ENCODE measurements at places on chromosomes 4 and X. TPM values are rescaled to one million over a fixed set of nuclear protein-coding genes. Genes with fewer than 3 reads are reported as not detected.

DNA sequence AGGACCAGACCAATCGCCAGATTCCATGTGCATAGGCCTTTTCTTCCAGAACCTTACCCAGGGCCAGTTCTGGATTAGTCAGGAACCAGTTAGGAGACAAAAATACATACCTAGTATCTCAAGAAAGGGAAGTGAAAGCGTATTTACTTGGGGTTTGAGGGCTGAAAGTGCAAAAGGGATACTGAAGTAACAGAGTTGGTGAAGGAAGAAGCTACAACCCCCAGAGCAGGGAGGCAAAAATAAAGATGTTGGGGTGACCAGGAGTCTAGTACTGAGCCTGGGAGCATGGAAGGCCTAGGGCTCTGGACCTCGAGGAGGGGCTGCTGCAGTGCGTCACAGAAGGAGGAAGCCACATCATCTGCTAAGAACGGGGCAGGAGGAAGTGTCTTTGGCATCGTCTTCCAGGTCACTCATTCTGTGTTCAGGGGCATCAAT lies 38.3 kb downstream of the TKTL1 start:
- no peak for DNase-seq

DNA sequence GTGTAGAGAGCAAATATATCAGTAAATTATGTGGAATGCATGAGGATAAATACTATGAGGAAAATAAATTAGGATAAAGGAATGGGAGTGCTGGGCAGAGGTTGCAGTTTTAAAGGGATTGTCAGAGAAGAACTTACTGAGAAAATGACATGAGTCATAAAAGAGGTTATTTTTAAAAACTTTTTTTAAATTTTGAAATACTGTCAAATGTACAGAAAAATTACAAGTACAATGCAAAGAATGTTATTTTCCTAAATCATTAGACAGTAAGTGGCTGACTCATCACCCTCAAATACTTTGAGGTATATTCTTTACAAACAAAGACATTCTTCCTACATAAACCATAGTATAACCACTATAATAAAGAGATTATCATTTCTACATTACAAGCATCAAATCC lies 29.8 kb upstream of the H2AZ1 start:
- no peak for DNase-seq

GRCh38 chr4:89572224-89572858 lies 264.6 kb downstream of the SNCA start:
- no peak for DNase-seq

DNA sequence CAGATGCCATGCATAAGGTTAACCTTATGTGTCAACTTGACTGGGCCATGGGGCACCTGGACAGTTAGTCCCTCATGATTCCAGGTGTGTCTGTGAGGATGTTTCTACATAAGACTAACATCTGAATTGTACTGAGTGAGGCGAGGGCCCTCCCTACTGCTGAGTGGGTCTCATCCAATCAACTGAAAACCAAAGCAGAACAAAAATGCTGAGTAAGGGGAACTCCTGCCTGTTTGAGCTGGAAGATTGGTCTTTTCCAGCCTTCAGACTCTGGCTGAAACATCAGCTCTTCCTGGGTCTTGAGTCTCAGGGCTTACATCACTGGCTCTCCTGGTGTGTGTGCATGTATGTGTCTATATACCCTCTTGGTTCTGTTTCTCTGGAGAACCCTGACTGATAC lies 13.8 kb downstream of the NELFA start:
- DNase-seq: no peak

DNA sequence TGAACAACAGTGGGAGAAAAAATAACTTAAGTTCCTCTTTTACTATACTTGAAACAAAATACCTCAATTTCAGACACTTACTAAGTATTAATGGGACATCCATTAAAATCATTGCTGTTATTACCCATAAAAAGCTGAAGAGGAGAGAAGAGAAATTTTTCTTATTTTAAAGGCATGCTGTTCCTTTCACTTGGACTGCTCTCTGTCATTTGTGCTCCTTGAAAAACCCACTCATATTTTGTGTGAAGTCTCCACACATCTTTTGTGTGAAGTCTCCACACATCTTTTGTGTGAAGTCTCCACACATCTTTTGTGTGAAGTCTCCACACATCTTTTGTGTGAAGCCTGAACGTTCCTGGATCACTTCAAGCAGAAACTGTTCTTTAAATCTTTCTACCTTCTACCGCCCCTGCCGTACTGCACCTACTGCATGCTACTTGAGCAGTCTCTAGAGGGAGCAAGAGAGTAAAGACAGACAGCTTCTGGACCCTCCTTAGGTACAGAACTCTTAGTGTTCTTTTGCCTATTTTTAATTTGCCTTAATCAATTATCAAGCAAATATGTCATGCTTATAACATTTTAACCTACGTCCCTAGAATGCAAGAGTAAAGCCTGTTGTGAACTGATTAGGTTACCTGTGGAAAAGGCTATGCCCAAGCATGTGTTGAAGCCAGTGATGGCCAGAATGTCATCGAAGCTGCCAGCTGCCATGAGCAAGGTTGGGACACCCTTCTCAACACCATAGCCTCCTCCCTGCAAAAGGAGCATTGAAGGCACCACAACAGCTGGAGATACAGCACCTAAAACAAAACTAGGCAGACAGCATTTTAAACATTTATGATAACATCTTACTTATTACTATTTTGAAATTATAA lies 27.1 kb upstream of the SLC9B1 start:
- no peak for DNase-seq

- DNase-seq: no peak
Observed at GRCh38 chr4:24413311-24413784, 171.0 kb downstream of the DHX15 start.

The ADGRL3 gene
- total RNA-seq: 3.0 TPM

DNA sequence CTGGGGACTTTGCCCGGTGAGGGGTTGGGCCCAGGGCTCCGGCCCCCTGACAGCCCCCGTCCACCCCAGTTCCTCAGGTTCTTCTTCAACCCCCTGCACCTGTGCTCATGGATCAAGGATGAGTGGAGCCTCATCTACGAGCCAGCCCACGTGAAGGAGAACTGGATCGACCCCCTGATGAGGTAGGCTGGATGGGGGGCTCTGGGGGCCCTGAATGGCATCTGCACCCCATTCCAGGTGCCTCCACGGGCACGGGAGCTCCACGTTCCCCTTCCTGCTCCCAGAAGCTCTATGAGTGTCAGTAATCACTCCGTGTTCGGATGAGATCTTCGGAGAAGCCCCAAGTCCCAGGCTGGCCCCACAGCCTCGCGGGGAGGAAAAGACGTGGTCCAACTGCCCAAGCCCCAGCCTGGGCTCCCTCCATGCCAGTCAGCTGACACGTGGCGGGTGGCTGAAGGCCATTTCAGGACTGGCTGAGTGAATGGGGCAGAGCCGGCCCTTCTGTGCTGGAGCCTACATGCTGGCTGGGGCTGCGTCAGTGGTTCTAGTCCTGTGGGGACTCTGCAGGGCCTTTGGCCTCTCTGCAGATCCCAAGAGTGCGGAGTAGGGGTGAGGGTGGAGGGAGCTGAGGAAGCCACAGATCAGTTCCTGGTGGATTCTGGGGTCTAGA lies 24.4 kb downstream of the CFAP99 start:
- DNase-seq: peak; percentile 29

- DNase-seq: no peak
Observed at GRCh38 chr4:142110136-142110535, 473.8 kb downstream of the IL15 start.

The PLS3 gene
- 35.0 TPM for total RNA-seq

DNA sequence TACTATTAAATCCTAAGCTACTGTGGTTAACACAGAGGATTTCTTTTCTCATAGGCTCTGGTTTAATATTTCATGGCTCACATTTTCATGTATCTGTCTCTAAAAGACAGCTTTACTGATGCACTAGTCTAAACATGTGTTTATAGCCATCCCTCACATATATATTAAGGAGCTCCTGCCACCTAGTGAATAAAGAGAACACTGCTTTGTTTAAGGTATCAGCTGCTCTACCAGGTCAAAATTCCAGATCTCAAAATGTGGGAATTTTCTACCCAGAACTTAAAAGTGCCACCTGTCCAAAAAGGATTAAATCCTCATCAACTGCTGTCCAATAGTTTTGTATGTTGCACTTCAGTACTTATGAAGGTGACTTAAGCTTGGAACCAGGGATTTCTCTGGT lies 188.5 kb upstream of the TEX13C start:
- no peak for DNase-seq

DNA sequence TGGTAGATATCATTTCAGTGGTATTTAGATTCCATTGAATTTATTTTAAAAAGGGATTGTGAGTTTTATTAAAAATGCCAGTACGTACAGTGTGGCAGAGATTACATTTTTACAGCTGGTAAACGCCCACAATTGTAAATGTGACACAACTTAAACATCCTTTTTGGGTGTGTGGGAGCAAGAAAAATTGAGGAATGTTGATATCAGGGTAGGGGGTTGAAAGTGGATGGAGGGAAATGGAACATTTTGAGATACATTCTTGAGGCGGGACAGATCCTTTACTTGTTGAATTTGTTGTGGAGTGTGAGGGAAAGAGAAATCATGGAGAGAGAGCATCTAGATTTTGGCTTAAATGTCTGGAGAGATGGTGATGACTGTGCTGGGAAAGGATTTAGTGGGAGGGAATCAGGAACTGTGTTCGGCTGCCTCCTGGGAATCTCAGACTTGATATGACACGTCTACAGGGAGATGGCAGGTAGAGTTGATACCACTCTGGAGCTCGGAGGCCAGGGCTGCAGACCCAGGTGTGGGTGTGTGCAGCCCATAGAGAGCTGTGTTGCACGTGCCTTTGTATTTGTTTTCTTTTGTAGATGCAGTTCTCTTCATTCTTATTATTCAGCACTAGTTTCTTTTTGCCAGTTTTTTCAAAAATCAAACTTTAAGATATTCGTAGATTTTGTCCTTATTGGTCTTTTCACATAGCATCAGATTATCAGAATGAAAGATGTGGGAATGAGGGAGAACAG lies 10.8 kb downstream of the TMEM131L start:
- no peak for DNase-seq

- no peak for DNase-seq
Observed at GRCh38 chrX:37470711-37471110, 100.8 kb upstream of the LANCL3 start.

The TCEAL2 gene
- 0.27 TPM for total RNA-seq

GRCh38 chr4:78747475-78747922 lies 28.7 kb upstream of the BMP2K start:
- no peak for DNase-seq

- DNase-seq: no peak
Observed at GRCh38 chrX:39479856-39480255, 617.9 kb downstream of the BCOR start.

- DNase-seq: no peak
Observed at GRCh38 chr4:120692964-120693363, 229.6 kb downstream of the PRDM5 start.

The C4orf51 gene
- total RNA-seq: not detected

DNA sequence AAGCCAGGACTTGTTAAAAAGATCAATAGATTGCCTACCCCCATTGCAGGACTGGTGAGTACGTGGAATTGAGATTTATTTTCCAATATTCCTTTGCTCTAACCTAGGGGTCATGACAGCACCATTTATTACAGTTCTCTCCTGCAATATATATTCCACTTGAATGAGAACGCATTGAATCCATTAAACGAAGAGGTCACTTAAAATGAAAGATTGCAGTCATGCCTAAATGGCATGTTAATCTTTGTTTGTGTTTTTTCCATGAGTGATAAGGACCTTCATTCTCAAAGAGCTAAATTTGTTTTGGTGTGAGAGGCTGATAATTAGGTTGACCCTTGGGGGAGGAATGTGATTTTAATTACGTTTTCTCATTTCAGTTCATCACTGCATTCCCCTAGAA lies 13.5 kb upstream of the LIMCH1 start:
- no peak for DNase-seq

The DRD5 gene
- total RNA-seq: not detected

DNA sequence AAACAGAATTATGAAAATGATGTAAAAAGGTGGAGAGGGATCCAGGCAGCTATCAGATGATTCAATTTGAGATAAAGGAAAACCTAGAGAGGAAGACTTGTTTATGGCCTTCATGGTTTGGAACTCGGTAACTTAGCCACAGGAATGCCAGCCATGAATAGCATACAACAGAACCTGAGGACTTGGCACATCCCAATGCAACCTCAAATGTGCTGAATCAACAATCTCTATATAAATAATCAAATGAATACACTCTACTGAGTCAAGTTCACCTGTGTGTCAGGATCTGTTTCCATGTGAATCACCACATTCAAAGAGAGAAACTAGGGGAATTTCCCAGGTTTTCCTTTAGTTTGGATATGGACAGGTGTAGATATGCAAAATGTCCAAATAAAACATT lies 86.9 kb downstream of the MBNL3 start:
- DNase-seq: no peak

DNA sequence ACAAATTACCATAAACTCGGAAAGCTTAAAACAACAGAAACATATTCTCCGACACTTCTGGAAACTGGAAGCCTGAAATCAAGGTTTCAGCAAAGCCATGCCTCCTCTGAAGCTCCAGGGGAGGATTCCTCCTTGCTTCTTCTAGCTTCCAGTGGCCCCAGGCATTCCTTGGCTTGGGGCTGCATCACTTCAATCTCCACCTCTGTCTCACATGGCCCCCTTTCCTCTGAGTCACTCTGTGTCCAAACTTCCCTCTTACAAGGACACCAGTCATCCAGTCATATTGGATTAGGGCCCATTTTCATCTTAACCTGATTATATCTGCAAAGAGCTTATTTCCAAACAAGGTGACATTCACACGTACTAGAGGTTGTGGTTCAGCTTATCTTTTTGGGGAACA lies 17.3 kb downstream of the PARM1 start:
- DNase-seq: no peak

The HELT gene
- total RNA-seq: not detected

- DNase-seq: no peak
Observed at GRCh38 chrX:15437724-15438123, 53.5 kb upstream of the VEGFD start.

DNA sequence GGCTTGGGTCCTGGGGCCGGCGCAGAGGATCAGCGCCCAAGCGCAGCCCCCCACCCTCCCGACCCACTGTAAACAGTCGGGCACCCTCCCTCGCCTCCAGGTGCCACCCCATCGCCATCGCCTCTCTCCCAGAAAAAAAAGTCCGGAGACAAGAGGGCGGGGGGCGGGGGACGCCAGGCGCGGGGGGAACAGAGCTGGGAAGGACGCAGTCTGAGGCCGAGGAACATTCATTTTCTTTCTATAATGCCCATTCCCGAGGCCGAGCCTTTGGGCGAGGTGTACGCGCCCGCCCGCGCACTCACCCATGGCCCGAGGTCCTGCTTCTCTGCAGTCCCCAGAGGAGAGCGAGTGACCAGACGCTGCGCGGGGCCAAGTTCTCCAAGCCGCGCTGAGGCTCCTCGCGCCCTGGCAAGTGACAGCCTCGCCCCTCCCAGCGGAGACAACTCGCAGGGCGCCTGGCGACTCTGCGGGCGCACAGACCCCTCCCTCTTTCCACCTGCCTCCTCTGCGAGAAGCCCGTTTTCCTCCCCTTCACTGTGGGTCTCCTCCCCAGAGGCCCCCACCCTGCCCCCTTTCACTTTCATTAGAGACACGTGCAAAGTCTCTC lies 63.5 kb upstream of the WDR17 start:
- DNase-seq: no peak
